Activated effector memory CD4-positive, alpha-beta T cell treated with anti-CD3 and anti-CD28 coated beads, Interleukin-2, amount 50 U/mL, for 16 hours (primary cell): ENCODE measurements at places on chromosomes 4 and X.

- DNase-seq: no peak
These were observed 28.3 kb upstream of the ALG13 start for GRCh38 chrX:111652719-111653118.

GRCh38 chr4:141058591-141059512 is 74.4 kb downstream of the RNF150 start:
- no peak for DNase-seq

- no peak for DNase-seq
These were observed 192.8 kb downstream of the CCNG2 start for GRCh38 chr4:77349796-77350195.

DNA sequence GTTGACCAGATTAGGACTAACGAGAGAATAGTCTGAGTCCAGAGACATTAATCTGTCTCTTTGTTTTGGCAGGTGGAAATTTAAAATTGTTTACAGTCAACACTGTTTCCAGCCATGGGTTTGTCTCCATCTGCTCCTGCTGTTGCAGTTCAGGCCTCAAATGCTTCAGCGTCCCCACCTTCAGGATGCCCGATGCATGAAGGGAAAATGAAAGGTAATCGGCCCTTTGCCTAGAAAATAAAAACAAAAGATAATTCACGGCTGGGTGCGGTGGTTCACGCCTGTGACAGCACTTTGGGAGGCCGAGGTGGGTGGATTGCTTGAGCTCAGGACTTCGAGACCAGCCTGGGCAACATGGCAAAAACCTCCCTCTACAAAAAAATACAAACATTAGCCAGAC is 815 bp downstream of the HCCS start:
- no peak for DNase-seq

DNA sequence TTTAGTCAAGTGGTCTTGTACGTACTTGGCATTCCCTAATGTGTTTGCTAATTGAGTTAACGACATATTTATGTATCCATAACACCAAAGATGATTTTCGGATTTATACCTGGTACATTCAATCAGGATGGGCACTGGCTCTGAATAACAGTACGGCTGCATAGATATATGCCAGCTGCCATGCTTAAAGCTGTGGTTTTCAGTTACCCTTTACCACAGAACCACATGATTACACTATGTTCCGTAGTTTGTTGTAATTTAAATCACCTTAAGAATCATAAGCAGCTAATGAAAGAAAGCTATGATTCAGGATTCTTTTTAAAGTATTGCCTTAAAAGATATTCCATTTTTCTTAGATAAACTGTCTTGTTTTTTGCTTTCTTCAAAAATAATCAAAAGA is 53.6 kb downstream of the FIP1L1 start:
- no peak for DNase-seq

DNA sequence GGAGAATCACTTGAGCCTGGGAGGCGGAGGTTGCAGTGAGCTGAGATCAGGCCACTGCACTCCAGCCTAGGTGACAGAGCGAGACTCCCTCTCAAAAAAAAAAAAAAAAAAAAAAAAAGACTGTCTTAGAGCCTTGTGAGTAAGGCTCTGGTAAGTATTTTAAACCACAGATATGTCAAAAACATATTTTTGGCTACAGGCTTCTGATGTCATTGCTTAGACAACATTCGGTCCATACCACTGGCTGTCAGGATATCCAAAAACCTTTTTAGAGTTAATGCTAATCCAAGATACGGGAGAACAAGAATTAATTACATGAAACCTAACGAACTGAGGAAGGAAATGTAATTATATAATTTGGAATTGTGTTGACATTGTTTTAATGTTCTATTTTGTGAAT is 999.5 kb upstream of the PABPC4L start:
- DNase-seq: no peak

DNA sequence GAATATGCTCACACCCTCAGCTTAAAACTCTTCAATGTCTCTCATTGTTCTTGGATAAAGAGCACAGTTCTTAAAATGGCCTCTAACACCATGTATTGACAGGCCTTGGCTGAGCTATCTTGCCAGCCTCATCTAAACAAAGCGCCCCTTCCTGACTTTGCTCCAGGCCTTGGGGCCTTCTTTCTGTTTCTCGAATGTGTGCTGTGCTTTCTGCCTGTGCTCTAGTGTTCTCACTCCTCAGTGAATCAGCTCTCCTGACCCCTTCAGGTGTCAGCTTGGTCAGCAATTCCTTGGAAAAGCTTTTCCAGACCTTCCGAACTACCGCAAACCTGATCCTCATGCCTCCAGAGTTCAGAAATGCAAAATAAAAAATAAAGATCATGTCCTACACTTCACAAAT is 346.3 kb upstream of the FSTL5 start:
- DNase-seq: no peak

GRCh38 chr4:105896984-105897775 is 1.9 kb downstream of the NPNT start:
- DNase-seq: no peak

GRCh38 chrX:35507701-35508100 is 290.4 kb upstream of the MAGEB16 start:
- no peak for DNase-seq

DNA sequence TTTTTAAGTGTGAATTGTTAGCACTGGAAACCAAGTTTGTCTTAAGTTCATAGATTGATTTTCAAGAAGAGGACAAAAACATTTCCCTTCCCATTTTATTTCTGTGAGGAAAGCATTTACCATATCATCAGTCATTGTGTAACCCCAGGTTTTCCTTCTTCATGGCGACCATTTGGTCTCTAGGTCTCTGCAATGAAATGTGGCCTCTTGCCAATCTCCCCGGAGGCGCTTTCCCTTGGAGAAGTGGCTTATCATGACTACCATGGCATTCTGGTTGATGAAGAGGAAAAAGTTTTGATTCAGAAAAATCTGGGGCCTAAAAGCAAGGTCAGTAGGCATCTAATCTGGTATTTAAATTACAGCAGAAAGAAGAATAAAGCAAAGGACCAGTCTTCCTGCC is 54.4 kb downstream of the ADD1 start:
- DNase-seq: no peak

DNA sequence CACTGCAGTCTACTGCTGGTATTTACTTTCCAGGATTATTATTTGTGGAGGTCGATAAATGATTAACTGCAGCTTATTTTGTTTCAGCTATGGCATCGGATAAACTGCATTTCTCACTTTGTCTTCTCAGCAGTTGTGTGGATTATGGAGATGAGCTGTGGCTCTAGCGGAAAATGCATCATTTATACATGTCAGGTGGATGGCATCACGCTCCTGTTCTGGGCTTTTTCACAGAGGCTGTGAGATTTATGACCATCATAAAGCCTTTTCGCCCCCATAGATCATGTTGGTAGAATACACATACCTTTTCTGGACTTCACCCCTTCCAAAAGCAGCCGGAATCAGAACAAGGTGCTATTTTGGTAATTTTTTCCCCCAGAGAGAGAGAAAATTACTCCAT is 118.8 kb upstream of the MAGEB18 start:
- no peak for DNase-seq
